ENCODE measurements at places on chromosomes 2 and 18.

DNA sequence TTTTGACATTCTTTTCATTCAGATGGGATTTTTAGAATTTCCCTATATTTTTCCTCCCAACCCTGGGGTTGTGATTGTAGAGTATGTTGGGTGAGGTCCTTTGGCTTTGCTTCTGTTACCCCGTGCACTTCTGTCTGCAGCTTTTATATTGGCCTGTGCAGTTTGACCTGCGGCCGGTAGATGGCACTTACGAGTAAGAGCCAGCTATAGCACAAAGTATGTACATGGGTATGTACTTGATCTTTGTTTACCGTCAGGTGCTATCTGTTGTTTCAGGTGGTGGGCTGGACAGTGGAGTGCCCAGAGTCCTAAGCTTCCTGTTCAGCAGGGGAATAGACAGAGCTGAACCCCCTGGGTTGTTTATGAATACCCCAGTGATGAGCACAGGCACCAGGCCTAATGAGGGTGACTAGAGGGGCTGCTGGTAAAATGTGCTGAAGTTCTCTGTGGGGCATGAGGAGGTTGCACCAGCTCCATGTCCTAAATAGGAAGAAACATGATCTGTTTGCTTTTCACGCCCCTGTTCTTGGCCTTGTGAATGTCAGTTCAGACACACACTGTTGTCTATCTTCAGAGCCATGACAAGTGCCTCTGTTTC lies 58.9 kb upstream of the THUMPD2 start:
- peak; percentile 3 for DNase-seq

- DNase-seq: no peak
Measured at GRCh38 chr2:192277494-192278109, 82.9 kb upstream of the TMEFF2 start.

DNA sequence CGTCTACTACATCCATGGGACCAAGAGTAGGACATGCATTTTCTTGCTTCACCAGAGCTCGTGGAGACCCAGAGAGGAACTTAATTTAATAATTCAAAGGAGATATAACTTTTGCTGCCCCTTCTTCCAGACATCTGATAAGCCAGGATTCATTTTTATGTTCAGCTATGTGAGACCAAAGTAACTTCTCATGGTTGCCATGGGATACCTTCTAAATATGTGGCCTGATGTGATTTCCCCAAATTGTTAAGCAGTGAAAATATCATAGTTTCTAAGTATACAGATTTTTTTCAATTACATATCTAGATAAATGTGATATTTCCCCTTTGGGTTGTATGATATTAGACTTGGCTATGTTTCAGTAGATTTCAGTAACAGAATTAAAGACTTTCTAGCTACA lies 185.5 kb upstream of the FN1 start:
- no peak for DNase-seq

DNA sequence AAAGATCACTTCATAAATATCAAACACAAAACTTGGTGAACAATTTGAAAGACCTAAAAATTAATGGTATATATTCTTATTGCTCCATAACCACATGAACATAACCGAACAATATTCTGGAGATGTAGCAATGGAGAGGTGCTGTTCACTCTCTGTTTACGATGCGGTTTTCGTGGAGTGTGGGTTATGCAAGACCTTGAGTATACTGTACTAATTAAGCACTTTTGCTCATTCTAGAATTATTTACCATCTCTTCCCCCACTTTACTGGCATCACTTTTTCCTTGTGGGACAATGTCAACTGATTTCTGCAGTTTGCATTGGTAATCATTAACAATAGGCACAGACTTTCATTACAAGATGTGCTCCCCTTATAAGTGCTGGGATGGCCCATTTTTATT lies 97.6 kb downstream of the RAPH1 start:
- no peak for DNase-seq

DNA sequence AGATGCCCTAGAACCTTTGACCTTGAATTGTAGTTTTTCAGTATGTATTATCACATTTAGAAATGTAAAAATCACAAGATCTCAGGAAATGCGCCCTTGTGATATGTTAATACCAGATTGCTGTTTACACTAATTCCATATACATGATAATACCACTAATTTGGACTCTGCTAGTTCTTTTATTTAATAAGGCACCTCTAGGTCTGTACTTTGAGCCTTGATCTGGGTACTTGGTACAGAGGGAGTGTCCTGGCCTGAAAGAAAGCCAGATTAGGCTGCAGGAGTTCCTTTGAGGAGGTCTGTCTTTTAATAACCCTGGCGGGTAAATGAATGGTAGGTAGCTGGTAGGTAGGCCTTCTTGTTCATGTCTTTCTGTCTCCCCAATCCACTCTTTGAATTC lies 26.3 kb downstream of the PLEKHA3 start:
- DNase-seq: no peak

GRCh38 chr2:117853873-117854272 lies 39.4 kb downstream of the DDX18 start:
- no peak for DNase-seq
